ENCODE measurements at places on chromosomes 6 and 20. TPM values are rescaled to one million over a fixed set of nuclear protein-coding genes. Genes with fewer than 3 reads are reported as not detected.

- H3K27ac ChIP-seq = peak overlapping the region; percentile 47
- DNase-seq = peak; percentile 63
- H3K4me3 ChIP-seq = no peak overlapping the region
- peaks cover 10% of the 10 kb centered on the region for H3K27me3 ChIP-seq
These were observed 210.4 kb upstream of the RNF24 start for GRCh38 chr20:4225745-4226144.

TRDN gene
- polyA plus RNA-seq = not detected

SLC13A3 gene
- 0.37 TPM for polyA plus RNA-seq

- H3K4me3 ChIP-seq = no peak overlapping the region
- H3K27me3 ChIP-seq = no peaks in the 10 kb centered on the region
- H3K36me3 ChIP-seq = peaks cover 4% of the 10 kb centered on the region
- H3K27ac ChIP-seq = no peak overlapping the region
- H3K4me1 ChIP-seq = peaks cover 9% of the 10 kb centered on the region
These were observed 41.1 kb downstream of the RAMACL start for GRCh38 chr6:166545156-166546034.

DNA sequence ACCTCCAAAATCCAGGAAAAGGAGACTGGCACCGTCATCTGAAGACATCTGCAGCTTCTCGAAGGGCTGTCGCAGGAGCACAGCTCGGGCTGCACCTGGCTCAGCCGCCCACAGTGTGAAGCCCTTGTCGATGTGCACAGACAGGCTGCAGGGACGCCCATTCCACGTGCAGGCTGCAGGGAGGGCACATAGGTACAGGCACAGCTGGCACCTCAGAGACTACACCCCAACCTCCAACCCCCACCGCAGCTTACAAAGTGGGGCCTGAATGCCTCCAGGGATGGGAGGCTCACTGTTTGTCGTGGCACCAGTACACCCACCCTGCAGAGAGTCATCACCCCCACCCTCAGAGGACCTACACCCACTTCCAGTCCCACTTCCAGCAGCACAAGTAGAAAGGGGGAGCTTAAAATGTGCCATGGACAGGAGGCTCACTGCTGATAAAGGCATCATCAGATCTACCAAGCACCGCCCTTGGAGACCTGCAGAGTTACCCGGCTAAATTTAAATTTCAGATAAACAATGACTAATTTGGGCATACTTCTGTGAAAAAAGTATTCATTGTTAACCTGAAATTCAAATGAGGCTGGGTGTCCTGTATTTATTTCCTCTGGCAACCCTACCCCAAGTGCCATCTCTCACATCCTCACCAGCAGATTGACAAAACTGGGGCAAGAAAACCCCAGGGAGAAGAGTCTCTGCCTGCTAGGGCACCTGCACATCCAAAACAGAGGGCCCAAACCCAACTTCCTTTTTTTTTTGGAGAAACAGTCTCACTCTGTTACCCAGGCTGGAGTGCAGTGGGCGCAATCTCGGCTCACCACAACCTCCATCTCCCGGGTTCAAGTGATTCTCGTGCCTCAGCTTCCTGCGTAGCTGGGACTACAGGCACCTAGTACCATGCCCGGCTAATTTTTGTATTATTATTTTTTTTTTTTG lies 7.7 kb upstream of the CDK5RAP1 start:
- H3K27me3 ChIP-seq = no peaks in the 10 kb centered on the region
- H3K36me3 ChIP-seq = no peaks in the 10 kb centered on the region

OTOR gene
- not detected for polyA plus RNA-seq

- peak; percentile 79 for DNase-seq
- H3K4me1 ChIP-seq = no peaks in the 10 kb centered on the region
- H3K36me3 ChIP-seq = peaks cover 10% of the 10 kb centered on the region
These were observed 43.1 kb downstream of the CD109 start for GRCh38 chr6:73739096-73739495.

GRCh38 chr20:46717818-46718541 lies 8.5 kb downstream of the SLC2A10 start:
- DNase-seq = no peak
- no peaks in the 10 kb centered on the region for H3K36me3 ChIP-seq
- H3K4me3 ChIP-seq = no peak overlapping the region
- no peaks in the 10 kb centered on the region for H3K4me1 ChIP-seq
- no peaks in the 10 kb centered on the region for H3K27me3 ChIP-seq

DNA sequence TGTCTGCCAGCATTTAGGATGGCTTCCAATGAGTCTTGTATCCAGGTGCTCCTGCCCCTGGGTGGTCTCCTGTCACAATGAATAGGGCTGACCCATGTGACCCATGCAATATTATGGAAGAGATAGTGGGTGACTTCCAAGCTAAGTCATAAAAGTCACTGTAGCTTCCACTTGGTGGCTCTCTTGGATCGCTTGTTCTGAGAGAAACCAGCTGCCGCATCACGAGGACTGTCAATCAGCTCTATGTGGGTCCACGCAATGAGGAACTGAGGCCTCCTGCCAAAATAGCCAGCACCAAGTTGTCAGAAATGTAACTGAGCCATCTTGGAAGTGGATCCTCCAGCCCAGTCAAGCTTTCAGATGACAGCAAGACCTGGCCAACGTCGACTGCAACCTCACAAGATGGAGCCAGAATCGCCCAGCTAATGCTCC lies 14.9 kb upstream of the MATN4 start:
- no peak overlapping the region for H3K4me3 ChIP-seq
- H3K36me3 ChIP-seq = peaks cover 3% of the 10 kb centered on the region
- H3K4me1 ChIP-seq = no peaks in the 10 kb centered on the region
- no peak overlapping the region for H3K27ac ChIP-seq
- DNase-seq = peak; percentile 41

- no peak overlapping the region for H3K4me3 ChIP-seq
- H3K4me1 ChIP-seq = peaks cover 54% of the 10 kb centered on the region
- H3K27ac ChIP-seq = peak overlapping the region; percentile 94
- H3K36me3 ChIP-seq = peaks cover 4% of the 10 kb centered on the region
- H3K27me3 ChIP-seq = no peaks in the 10 kb centered on the region
These were observed 97.2 kb downstream of the TULP4 start for GRCh38 chr6:158409451-158409850.

DNA sequence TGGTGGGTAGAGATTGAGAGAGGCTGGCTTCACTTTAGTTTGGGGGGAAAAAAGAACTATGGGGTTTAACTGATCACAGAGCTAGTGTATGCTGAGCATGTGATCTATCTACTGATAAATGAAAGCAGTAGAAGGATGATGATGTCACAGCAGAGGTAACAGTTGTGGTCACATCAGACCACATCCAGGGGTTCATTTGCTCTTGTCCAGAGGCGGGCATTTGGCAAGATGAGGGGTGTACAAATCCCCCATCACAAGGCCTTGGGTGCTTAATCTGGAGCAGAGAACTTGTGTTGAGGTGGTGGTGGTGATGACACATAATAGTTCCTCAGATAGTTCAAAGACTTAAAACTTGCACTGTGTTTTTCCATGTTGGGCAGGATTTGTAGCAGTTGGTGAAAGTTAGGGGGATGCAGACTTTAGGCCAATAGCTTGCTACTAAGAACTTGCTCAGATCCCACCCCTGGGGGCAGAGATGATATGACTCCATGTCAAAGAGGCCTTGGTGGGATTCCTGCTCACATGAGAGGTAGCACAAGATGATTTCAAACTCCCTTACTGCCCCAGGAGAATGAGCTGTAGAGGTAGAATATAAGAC lies 63.4 kb downstream of the PRDM1 start:
- H3K27me3 ChIP-seq = peaks cover 10% of the 10 kb centered on the region
- no peaks in the 10 kb centered on the region for H3K4me1 ChIP-seq
- H3K27ac ChIP-seq = no peak overlapping the region
- H3K4me3 ChIP-seq = no peak overlapping the region
- no peaks in the 10 kb centered on the region for H3K36me3 ChIP-seq
- DNase-seq = no peak

- DNase-seq = no peak
- no peaks in the 10 kb centered on the region for H3K36me3 ChIP-seq
- peak overlapping the region; percentile 57 for H3K4me3 ChIP-seq
- peaks cover 33% of the 10 kb centered on the region for H3K4me1 ChIP-seq
- no peak overlapping the region for H3K27ac ChIP-seq
These were observed 119.7 kb downstream of the RTN4IP1 start for GRCh38 chr6:106509420-106510089.

MRPS18B gene
- polyA plus RNA-seq = 47.3 TPM

Data from endothelial cell of umbilical vein (primary cell).